HS-27A (cell line): ENCODE measurements at places on chromosomes 2 and 18.

GRCh38 chr18:37565977-37566478 lies 430 bp upstream of the CELF4 start:
- DNase-seq, result no peak

DNA sequence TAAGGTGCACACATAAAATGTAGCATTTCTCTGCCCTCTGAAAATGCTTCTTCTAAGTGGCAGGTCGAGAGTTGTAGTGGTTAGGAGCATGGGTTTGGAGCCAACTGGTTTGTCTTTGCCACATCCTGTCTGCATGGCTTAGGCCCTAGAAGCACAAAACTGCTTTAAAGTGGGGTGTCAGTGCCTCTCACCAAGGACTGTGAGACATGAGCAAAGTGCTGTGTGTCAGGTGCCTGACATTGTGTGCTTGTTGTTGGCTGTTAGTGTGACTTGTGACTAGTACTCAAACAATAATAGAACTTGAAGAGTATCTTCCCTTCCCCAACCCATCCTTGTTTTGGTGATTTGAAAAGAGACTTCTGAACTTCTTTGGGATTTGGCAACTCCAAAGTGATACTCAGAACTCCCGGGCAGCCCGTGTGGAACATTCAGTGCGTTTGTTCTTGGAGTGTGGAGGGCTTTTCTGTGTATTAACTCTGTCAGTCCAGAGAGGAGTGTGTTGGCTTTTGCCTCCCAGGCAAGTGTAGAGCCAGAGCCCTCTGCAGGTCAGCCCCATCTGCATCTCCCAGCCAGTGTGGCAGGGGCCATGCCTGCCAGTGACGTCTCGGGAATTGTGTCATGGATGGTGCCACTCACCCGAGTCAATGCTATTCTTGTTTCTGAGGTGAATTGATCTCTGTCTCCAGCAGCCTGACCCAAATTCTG lies 5.0 kb downstream of the MGAT5 start:
- no peak for DNase-seq

GRCh38 chr2:132268977-132269523 lies 107.3 kb upstream of the ANKRD30BL start:
- no peak for DNase-seq

DNA sequence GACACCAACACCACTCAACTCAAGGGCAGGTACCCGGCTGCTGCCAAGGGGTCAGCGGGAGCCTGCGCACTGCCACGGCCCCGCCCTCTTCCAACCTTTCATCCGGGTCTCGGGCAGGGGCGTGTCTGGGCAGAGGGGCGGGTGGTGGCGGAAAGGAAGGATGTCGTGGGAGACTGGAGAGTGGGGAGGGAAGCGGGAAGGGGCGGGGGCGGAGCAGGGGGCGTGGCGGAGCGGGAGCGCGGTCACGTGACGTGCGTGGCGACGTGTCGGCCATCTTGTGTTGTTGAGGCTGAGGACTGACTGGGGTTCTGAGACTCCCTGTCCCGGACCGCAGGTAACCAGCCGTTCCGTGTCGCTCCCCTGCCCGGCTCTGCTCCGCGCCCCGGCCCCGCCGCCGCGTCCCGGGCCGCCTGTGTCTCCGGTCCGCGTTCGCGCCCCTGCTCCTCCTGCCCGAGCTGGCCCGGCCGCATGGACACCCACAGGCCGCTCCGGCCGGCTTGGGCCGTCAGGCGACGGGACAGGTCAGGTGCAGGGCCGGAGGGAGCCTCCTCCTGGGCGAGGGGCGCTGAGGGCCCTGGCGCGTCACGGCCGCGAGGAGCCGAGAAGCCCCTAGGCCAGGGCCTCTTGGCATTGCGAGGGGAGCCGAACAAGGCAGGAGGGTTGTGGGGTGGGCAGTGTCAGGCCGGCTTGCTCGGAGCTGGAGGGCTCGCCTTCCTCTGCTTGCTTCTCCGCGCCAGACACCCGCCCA lies at the start of gene GIGYF2:
GIGYF2 (plus strand) TSS at position 273 of the 748 bp plus-strand sequence. CDS start 37,867 bp downstream, outside the sequence.
- peak; percentile 70 for DNase-seq

DNA sequence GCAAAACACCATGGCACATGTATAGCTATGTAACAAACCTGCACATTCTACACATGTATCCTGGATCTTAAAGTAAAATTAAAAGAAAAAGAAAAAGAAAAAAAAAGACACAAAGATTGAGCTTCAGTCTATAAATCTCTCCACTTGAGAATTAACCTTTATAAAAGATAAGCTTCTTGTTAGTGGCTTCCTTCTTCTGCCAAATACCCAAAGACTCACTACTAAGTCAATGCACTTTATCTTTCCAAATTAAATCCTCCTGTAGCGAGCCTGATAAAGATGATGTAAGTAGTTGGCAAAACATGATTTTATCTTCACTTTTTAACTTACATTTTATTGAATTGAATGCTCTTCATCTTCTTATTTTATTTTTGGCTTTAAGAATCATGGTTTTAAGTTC lies 349.9 kb downstream of the TRIB2 start:
- no peak for DNase-seq

- no peak for DNase-seq
Observed at GRCh38 chr2:175523001-175523400, 341.5 kb upstream of the ATP5MC3 start.

GRCh38 chr2:16129716-16130540 lies 189.6 kb downstream of the MYCN start:
- DNase-seq, result no peak

DNA sequence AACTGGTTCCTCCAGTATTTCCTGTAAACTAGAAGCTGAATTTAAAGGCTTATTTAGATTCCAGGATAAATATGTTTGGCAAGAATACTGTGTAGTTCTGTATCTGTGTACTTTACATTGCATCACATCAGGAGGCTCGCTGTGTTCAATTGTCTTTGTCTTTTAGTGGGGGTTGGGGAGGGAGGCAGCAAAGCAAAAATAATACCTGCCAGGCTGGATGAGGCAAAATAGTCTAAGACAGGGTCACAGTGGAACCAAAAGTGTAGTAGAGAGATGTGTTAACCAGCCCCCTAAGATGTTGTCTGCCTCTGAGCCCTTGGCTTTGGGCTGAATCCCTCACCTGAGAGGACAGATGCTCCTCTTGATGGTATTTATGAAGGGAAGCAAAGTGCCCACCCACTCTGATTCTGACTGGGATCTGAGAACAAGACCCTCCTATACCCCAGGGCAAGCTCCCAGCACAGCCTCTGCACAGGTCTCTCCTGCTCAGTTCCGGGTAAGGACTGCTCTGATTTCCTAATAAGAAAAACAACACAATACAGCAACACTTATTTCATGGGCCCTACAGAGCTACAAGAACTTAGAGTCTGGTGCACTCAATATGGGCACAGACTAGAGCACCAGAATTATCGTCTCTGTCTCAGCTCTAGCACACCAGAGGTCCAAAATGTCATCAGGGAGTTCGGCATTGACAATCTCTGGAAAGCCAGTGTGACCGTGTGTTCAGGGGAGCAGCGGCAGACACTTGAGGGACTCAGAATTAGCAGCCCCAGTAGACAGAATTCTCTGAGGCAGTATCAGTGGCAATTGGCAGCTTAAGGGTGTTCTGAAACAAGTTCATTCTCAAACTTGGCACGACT lies 7.2 kb upstream of the AFTPH start:
- no peak for DNase-seq

- DNase-seq, result no peak
Observed at GRCh38 chr2:314561-315336, 26.9 kb upstream of the ALKAL2 start.

DNA sequence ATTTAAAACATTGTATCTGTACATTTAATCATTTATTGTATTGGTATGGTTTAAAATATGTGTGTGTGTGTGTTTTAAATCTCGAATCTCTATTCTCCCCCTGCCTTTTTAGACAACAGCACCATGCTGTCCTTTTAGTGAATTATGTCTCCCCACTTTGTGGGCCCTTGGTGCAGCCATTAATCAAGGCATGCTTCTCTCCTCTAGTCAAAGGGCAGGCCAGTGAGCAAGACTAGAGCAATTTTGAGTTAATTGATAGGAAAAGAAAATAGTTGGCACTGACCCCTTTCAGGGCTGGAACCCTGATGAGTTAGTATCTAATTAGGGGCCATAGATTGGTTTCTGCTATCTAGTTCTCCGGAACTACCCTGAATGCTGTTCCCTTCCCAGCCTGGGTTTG lies 111.0 kb downstream of the MAIP1 start:
- no peak for DNase-seq

GRCh38 chr2:176997074-176997791 lies 215.4 kb upstream of the HNRNPA3 start:
- no peak for DNase-seq

DNA sequence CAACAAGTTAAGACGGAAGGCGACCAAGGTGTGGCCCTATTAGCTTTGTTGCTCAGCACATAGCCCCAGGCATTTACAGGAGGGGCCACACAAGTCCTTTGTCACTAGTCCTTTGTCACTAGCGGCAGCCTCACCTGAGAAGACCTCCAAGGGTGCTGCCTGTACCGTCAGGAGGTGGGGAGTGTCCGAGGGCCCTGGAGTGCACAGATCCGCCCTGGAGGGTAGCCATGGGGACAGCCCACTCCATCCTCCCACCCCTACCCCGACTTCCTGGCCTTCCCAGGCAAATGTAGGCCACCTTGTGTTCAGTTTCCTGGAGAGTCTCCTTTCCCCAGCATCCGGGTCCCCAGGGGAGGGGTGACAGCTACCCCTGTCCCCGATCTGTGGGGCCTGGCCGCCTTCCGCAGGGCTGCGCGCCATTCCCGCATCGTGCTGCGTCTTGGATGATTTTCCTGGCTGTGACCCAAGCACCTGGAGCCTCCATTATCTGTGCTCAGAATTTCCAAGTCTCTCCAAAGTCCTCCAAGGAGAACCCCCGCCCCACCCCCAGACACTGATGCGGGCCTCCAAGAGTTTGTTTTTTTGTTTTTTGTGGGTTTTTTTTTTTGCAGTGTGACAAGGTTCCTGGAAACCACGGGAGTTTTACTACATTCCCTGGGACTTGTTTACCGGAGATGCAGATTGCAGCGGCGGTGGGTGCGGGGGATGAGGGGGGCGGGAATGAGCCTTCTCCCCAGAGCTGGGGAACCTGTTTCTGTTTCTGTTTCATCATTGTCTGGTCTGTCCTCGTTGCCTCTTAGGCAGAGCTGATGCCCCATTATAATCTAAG lies 28.6 kb downstream of the TEX44 start:
- no peak for DNase-seq

GRCh38 chr18:63002305-63002704 lies 287.0 kb downstream of the PHLPP1 start:
- DNase-seq, result no peak
